Posterior vena cava (tissue), 2 donors: ENCODE measurements at places on chromosomes 1 and 21. TPM values are rescaled to one million over a fixed set of nuclear protein-coding genes. Genes with fewer than 3 reads are reported as not detected.
A peak's percentile ranks its signal among the peaks of the same experiment; 100 is the strongest.

GRCh38 chr1:201749059-201749690 lies 79.8 kb upstream of the IPO9 start:
- no peak for DNase-seq

- no peak for DNase-seq
Observed at GRCh38 chr1:116981521-116982037, 20.0 kb upstream of the CD101 start.

Gene OR2T29
- total RNA-seq, result not detected

- no peak for DNase-seq
Observed at GRCh38 chr1:190475421-190476141, 2.1 kb downstream of the BRINP3 start.

DNA sequence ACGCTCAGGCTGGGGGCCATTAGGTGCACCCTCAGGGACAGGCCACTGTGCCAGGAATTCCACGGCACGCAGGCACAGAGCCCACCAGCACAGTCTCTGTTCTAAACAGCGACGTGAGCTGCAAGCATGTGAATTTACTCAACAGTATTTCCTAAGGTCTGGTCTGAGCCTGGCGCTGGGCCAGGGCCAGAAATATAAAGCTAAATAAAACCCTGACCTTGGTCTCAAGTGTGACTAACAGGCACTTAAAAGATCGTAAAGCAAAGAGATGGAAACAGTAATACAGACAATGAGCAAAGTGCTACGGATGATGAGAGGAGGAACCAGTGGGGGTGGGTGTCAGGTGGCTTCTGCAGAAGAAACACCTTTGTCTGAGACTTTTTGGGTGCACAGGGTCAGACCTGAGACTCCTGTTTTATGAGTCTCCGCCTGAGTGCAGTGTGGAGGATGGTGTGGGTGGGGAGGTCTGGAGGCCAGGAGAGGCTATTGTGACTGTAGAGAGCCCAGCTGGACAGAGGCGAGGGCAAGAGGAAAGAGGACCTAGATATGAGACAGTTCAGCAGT lies 53.4 kb upstream of the EDN2 start:
- DNase-seq, result peak; percentile 82

GRCh38 chr1:107794571-107794970 lies 170.4 kb downstream of the VAV3 start:
- no peak for DNase-seq

GRCh38 chr21:41217671-41218385 lies 49.9 kb downstream of the BACE2 start:
- DNase-seq, result peak; percentile 92

- no peak for DNase-seq
Observed at GRCh38 chr1:83964153-83964552, 34.8 kb downstream of the TTLL7 start.

GRCh38 chr1:53381790-53382401 lies 54.0 kb upstream of the LRP8 start:
- peak; percentile 25 for DNase-seq

- DNase-seq, result peak; percentile 88
Observed at GRCh38 chr1:2279210-2279639, 51.1 kb downstream of the SKI start.

Gene RAB7B
- 3.2 TPM for total RNA-seq

Gene LDLRAD2
- total RNA-seq, result 0.28 TPM

Gene LCE3D
- total RNA-seq, result not detected

DNA sequence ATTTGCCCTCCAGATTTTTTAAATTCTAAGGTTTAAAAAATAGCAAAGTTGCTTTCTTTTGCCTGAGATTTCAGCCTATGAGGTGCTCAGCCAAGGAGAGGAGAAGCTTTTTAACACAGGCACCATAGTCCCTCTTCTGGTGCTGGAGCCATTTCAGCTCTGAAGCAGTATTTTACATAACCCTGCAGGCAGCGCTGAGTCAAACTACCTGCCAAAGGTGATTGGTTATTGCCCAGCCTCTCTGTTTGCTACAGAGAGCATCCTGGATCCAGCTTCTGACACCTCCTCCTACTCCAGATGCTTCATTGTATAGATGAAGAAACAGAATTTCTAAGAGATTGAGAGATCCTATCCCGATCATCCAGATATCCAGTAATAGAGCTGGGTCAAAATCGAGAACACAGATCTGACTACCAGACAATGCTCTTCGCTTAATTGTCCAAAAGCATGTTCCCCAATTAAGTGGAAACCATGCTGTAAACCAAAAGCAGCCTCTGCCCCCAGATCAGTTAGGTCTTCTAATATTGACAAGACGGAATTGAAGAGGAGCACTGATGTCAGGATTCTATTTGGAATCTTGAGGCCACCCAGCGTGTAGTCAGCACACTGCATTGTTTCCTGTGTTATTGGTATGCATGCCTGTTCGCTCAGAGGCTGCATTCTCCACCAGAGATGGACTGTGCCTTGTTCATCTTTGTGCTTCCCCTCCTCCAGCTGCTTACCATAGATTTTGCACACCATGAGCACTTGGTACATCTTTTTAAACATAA lies 22.1 kb downstream of the RGS8 start:
- no peak for DNase-seq

DNA sequence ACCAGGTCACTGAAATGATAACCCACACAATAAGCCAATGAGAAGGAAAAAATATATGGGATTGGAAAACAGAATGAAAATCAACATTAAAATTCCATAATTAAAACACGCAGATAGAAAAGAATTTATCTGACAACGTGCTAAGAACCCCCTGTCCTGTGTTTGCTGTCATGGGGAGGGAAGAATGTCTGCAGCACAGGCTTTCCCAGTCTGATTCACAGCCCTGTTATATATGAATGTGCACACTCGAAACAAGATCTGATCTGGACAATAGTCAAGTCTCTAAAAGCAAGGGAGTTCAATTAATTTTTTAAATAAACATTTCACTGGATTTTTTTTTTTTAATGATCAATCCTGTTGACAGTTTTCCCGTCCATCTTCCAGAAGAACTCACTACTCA lies 220.0 kb downstream of the RERE start:
- DNase-seq, result no peak

DNA sequence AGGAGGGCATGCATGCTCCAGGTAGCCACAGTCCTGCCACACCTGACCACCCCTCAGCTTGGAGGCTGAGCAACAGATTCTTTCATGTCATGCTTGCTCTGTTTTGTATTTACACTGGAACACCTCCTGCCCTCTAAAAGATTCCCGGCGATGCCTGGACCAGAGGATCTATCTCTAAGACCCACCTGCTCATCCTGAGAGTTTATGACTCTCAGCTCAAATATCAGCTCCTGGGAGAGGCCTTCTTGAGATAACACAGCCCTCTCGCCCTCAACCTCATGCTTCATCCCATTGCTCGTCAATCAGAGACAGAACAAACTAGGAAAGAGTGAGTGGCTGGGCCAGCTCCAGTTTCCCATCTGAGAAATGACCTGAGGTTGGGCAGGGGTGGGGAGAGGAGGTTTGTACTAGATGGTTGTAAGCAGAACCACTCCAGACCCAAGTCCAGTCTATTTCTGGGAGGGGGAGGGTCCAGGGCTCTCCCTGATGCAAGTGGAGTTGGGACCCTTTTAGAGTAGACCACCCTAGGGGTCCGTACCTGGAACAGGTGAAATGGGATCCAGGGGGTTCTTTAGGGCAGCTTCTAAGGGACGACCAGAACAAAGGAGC lies 524.5 kb downstream of the MATN1 start:
- DNase-seq, result no peak

Gene RGSL1
- total RNA-seq, result not detected

DNA sequence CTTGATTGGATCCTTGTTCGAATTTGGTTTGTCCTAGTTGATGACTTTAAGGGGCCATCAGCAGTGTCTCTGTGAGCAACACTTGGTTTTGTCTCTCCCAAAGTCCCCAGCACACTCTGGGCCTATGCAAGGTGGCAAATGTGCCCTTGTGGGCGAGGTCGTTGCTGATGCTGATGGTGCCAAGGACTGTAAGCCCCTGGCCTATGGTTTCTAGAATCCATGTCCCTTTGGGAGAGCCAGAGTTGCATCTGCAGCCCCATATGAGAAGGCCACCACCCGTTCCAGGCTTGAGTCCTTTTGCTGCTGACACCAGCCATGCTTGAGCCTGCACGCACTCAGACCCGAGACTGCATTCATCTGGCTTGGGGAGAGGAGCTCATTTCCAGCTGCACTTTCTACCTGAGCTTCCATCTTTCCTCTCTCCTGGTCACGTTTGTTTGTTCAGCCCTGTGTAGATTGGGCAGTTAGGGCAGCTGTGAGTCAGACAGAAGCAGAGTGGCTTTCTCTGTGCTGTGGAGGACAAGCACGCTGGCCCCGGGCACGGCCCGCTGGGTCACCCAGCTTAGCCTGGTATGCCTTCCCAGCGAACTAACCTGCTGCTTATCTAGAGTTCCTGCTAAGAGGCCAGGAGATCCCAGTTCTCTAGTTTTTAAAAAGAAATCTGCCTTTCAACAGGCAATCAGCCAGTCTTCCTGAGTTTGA lies 52.1 kb upstream of the CSF3R start:
- peak; percentile 50 for DNase-seq
